COLO829 (cell line): ENCODE measurements at places on chromosomes 3 and 15.

- DNase-seq, result no peak
Observed at GRCh38 chr3:170007031-170007663, 30.6 kb upstream of the GPR160 start.

- DNase-seq, result no peak
Observed at GRCh38 chr15:64507293-64507802, 47.0 kb downstream of the ZNF609 start.

DNA sequence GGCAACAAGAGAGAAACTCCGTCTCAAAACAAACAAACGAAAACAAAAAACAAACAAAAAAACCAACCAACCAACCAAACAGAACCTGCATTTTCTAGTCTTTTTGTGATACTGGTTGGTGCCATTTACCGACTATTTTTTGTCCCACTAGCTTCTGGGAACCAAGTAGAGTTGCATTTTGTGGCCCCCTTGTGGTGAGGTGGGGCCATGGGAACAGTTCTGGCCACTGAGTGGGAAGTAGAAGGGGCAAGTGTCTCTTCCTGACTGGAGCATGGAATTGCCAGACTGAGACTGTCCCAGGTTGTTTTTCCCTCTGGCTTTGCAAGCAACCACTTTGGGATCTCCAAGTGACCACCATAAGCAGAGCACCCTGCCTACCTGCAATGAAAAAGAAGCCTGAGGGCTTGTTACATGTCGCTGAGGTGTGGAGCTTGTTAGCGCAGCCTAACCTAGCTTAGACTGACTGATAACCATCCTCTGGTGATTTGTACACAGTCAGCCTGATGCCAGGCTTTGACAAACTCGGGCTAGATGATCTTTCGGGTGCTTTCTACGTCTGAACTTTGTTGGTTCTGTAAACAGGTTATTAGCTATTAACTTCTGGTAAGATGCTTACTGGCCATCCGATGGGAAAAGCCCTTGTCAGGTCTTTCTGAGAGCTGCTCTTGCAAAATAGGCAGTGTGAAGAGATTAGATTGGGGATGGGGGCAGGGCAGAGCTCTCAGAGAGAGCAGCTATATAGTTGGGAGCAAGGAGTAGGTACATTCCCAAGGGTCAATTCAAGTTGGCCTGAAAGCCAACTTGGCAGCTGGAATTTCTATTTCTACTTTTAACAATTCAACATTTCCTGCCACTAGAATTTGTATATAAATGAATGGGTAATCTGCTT, 172.2 kb downstream of the SSR3 start:
- DNase-seq, result peak; percentile 62

GRCh38 chr3:119628816-119629445, 31.2 kb downstream of the PLA1A start:
- DNase-seq, result no peak

GRCh38 chr15:92901995-92902394, 1.9 kb downstream of the CHD2 start:
- DNase-seq, result no peak

- DNase-seq, result no peak
Observed at GRCh38 chr15:64013179-64014062, 32.9 kb downstream of the DAPK2 start.

GRCh38 chr3:48504051-48504946, at the start of gene SHISA5:
Gene SHISA5 (minus strand): TSS chr3:48504174. CDS start chr3:48504094, 80 bp downstream.
- no peak for DNase-seq
